ENCODE measurements at places on chromosomes 6 and 20. TPM values are rescaled to one million over a fixed set of nuclear protein-coding genes. Genes with fewer than 3 reads are reported as not detected.

DNA sequence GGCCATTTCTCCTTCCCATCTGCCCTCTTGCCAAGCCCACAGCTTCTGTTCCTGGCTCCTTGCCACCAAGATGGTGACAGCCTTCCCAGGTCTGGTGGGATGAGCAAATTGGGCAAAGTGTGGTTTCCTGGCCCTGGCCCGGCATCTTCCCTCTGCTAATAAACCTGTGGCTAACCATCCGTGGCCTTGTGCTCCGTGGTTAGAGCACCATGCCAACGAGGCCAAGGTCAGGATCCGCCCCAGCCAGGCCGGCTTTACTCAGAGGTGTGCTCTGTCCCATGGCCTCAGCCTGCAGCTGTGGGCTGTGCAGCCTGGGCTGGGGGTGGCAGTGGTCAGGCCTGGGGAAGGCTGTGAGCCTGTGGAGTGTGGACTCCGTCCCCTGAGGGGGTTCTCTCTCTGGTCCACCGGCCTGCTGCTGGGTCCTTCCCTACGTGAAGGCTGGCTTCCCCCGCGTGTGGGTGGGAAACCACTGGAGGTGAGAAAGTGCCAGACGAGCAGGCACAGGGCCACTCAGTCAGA is 117.4 kb downstream of the VEGFA start:
- DNase-seq: no peak

The OPRL1 gene
- 0.89 TPM for total RNA-seq

The PHACTR1 gene
- 6.5 TPM for total RNA-seq

DNA sequence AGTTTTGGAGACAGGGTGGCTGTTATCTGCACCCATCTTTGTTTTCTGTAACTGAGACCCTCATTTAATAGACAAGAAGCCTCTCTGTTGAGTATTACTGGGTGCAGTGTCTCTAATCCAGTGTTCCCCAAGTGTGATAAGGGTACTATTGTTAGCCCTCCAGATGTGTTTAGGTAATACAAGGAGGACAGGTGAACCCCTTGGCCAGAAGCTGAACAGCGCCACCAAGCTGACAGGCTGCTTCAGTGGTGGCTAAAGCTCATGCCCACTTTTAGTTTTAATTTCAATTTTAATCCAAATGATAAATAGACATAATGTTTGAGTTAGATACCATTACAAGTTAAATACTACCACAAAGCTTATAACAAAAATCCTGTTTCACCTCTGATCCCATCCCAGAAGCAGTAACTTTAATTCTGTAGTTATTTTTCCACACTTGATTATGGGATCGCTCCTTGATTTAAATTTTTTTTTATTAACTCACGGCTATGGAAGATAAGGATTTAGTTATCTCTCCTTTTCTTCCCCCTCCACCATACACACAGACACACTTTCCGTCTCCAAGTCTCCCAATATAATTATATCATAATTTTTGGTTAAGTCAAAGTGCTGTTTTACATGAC is 8.4 kb upstream of the STK35 start:
- DNase-seq: no peak

DNA sequence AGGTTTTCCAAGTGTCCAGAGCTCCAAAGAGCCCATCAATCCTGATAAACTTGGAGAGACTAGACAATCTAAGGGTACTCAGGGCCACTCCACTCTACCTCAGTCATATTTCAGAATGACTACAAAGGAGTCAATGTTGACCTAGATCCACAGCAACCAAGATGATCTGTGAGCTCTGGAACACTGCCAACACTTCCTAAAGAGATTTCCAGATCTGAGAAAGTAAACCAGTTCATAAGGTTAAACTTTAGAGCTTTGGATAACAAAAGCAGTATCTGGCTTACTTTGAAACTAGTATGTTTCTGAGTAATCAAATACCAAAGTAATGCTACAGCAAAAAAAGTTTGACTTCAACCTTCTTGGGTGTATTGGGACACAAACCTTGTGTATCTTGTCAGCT is 122.7 kb downstream of the BTBD9 start:
- DNase-seq: no peak

DNA sequence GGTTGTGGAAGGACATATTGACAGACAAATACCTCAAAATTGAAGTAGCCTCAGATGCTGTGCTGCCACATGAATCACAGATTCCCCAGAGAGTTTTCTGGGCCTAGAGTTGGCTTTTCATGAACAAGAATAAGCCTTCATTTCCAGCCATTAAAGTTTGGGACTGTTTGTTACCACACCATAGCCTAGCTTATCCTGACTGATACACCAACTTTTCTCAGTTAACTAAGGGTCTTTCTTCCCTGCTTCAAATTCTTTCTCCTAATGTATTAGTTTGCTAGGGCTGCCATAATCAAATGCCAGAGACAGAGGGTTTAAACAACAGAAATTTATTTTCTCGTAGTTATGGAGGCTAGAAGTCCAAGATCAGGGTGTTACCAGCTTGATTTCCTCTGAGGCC is 237.4 kb upstream of the ZFP64 start:
- no peak for DNase-seq

The FGD2 gene
- total RNA-seq: 6.4 TPM

The IL20RA gene
- 7.6 TPM for total RNA-seq

The HTR1B gene
- total RNA-seq: 0.16 TPM

The GGTLC1 gene
- total RNA-seq: 0.19 TPM

DNA sequence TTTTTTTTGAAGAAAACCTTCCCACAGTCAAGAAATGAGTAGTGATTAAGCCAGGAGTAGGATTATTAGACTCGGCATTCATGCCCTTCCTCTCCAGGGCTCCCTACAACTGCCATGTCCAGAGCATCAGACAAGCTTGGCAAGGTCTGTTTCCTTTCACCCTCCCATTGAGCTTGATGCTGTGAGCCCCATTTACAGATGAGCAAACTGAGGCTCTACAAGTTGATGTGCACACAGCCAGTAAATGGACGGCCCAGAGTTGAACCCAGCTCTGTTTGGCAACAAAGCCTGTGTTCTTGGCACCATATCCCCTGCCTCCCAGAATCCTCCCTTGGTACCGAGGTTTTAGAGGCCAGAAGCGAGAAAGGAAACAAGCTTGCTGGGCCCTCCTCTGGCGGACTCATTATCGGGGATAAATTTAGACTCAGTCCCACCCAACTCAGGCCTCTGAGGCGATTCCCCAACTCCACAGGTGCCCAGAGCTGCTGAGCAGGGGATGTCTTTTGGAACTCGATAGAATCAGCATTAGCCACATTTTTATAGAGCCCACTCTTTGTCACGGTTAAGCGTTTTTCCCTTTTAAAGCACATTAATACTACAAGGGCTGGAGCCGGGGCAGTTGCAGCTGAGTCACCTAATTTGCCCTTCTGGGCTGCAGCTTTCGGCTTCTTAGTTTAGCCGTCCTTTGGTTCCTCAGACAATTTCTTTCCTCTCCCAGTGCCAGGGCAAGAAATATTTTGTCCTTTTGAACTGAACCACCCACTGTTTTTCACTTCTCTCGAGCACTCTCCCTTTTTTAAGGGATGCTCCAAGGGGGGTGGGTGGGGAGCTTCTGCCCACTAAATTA is 23.0 kb upstream of the NFATC2 start:
- DNase-seq: no peak

All from pancreas (tissue), 10 donors.